ENCODE measurements at places on chromosomes 1 and 21.

- DNase-seq: no peak
These were observed 254.4 kb downstream of the FAF1 start for GRCh38 chr1:50705699-50706098.

GRCh38 chr1:235954306-235955283 is 87.9 kb upstream of the LYST start:
- peak; percentile 67 for DNase-seq

- DNase-seq: no peak
These were observed 27.0 kb upstream of the PEF1 start for GRCh38 chr1:31671561-31672201.

DNA sequence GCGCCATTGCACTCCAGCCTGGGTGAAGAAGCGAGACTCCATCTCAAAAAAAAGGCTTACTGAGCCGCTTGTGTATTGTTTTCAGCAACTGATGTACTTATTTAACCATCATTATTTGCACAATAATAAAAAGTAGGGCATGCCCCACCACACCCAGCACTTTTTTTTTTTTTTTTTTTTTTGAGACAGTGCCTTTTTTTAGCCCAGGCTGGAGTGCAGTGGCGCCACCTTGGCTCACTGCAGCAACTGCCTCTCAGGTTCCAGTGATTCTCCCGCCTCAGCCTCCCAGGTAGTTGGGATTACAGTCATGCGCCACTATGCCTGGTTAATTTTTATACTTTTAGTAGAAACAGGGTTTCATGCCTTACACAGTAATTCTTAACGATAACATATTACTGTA is 12.2 kb upstream of the TRNAU1AP start:
- DNase-seq: no peak

DNA sequence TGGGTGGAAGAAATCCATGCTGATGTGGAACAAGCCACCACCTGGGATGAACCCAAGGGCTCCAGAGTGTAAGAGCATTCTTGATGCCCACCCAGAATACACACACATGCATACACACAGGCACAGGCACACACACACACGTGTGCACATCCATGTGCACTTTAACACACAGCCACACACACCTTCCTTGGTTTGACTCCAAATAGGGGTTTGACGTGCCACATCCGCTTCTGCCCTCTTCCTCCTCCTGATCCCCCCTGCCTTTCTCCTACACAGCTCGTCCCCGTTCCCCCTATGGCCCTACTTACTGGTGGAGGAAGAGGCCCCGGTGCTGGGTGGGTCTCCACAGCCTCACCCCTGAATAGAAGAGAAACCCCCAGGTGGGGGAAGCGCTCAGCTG is 16.0 kb downstream of the SPATA21 start:
- DNase-seq: no peak

DNA sequence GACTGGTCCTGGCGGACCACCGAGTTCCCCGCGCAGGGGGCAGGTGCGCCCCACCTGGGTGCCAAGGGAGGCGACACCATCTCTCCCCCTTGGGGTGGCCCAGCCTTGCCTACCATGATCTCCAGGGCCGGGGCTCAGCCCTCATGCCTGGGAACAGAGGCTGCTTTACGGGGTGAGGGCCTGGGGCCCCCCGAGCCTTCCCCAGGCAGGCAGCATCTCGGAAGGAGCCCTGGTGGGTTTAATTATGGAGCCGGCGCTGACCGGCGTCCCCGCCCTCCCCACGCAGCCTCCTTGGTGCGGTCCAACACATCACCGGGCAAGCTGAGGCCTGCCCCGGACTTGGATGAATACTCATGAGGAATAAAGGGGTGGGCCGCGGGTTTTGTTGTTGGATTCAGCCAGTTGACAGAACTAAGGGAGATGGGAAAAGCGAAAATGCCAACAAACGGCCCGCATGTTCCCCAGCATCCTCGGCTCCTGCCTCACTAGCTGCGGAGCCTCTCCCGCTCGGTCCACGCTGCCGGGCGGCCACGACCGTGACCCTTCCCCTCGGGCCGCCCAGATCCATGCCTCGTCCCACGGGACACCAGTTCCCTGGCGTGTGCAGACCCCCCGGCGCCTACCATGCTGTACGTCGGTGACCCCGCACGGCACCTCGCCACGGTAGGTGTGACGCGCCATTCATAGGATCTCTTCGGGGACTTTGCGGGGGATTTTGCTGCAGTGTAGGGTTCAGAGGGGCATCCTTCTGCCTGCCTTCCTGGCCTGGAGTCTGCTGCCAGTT is 38.2 kb downstream of the TP73 start:
- no peak for DNase-seq

GRCh38 chr1:200628223-200628881 is 7.8 kb upstream of the KIF14 start:
- no peak for DNase-seq

- DNase-seq: no peak
These were observed 4.2 kb upstream of the ECE1 start for GRCh38 chr1:21294266-21294989.

DNA sequence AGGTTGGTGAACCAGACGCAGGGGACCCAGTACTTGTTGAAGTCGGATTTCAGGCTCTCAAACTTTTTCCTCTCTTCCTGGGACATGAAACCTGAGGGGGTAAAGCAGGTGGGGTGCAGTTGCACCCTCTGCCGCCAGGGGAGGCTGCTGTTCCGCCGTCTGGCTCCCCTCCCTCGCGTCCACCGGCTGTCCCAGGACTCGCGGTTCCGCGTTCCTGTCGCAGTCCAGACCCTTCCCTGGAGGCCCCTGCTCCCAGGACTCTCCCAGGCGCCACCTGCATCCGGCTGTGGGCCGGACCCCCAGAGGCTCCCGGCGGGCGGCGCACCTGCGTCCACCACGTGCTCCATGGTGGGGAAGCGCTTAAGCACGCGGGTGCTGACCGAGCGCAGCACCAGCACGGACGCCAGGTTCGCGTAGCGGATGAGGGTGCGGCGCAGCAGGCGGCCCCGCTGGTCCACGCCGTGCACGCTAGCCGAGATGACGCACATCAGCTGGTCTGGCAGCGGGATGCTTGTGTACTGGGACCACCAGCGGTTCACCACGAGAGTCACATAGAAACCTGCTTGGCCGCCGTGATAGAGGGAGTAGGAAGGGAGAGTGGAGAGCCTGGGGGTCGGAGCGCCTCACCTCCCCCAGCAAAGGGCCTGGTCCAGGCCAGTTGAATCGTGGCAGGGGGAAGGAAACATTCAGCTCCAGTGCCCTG is 1.7 kb downstream of the BEST4 start:
- no peak for DNase-seq

DNA sequence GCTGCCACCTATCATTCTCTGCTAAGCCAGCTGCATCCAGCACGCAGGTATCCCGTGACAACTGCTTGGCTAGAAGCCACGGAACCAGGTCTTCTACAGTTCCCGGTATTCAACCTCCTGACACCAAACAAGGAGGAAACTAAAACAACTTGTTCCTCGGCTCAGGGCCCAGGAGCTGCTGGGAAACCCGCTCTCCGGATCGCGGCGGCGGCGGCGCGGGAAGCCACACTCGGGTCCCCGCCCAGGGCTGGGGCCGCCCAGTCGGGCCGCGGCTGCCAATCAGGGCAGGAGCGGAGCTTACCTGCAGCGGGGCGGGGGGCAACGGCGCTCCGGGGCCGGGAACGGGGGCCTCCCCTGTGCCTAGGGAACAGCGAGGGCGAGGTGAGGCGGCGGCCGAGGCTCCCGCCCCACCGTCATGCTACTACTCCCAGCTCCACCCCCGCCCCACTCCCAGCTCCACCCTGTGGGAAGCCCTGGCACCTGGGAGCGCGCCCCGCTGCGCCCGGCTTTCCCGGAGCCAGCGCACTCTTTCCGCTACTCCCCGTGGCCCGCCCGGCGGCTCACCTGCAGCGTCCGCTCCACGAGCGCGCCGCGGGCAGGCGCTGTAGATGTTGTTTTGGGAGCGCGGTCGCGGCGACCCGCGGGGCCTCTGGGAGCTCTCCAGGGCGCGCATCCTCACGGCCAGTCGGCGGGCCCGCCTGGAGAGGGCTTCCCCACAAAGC is 12.1 kb downstream of the IL24 start:
- no peak for DNase-seq

- no peak for DNase-seq
These were observed 51.7 kb downstream of the WLS start for GRCh38 chr1:68180441-68181164.

- no peak for DNase-seq
These were observed 159.0 kb upstream of the ZNHIT6 start for GRCh38 chr1:85867189-85867588.

DNA sequence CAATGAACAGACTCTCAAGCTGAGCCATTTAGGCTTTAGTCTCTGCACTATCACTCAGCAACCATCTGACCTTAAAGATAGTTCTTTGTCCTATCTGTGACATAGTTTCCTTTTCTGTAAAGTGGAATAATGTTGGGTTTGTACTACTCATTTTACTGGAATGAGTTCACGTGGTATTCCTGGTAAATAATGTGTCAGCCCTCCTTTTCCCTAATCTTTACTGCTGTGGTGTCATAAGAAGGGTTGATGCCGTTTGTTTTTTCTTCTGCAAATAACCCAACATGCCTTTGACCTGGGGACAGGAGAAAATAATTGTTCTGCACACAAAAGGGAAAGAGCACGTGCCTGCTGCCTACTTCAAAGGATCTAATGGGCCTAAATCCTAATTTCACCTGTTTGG is 297.8 kb downstream of the BRINP3 start:
- no peak for DNase-seq

DNA sequence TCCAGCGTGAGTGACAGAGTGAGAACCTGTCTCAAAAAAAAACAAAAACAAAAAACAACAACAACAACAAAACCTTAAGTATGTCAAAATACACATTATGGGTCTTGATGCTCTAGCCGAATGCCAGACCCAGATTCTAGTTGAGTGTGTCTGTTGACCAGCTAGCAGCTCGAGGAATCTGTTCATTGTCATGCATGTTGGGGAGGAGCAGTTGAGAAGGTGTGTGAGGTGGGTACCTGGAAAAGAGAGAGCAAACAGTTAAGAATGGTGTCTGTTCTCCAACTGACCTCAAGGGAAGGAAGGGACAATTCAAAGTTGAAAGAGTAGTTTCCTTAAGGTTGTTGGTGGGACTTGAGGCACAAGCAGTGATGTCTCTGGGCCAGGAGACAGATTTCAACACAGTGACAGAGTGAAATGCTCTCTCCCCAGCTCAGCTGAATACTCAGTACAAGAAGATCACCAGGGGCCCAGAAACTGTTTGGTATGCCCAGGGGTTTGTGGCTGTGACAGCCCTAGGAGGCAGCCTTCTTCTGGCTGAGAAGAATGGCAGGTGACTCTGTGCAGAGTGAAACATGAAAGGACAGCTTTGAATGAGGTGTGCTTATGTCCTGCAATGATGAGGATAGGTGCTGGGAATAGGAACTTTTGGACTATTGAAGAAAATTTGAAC is 14.4 kb upstream of the POU2F1 start:
- no peak for DNase-seq

DNA sequence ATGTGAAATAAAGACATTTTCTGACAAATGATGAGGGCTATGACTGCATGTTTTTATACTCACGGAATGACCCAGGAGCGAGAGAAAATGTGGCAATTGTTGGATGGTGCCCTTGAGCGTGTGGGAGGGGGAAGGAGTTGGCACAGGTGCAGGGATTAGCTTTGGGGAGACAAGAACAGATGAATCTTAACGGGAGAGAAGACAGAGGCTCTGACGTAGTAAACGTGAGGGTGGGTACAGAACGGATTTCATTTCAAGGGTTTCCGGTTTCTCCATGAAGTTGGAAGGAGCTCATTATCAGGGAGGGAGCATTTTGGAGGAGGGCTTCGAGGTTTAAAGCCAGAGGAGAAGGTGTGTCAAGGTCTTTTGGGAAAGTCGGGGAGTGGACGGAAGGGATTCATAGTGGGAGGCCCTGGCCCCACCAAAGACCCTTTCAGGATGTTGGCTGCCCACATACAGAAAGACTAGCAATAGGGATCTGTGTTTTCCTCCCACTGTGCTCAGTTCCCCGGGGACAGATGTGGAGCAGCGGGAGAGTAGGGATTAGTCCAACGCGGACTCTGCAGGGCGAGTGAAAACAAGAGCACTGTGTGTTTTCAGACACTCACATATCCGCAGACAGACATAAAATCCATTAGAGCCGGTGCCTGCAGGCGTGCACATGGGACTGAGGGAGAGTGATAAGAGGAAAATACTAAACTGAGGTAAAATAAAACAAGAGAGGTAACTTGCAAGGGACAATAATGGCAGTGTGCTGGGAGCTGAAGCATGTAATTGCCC is 584.1 kb downstream of the AJAP1 start:
- peak; percentile 17 for DNase-seq

GRCh38 chr1:181013144-181013543 is 9.5 kb downstream of the STX6 start:
- peak; percentile 29 for DNase-seq

DNA sequence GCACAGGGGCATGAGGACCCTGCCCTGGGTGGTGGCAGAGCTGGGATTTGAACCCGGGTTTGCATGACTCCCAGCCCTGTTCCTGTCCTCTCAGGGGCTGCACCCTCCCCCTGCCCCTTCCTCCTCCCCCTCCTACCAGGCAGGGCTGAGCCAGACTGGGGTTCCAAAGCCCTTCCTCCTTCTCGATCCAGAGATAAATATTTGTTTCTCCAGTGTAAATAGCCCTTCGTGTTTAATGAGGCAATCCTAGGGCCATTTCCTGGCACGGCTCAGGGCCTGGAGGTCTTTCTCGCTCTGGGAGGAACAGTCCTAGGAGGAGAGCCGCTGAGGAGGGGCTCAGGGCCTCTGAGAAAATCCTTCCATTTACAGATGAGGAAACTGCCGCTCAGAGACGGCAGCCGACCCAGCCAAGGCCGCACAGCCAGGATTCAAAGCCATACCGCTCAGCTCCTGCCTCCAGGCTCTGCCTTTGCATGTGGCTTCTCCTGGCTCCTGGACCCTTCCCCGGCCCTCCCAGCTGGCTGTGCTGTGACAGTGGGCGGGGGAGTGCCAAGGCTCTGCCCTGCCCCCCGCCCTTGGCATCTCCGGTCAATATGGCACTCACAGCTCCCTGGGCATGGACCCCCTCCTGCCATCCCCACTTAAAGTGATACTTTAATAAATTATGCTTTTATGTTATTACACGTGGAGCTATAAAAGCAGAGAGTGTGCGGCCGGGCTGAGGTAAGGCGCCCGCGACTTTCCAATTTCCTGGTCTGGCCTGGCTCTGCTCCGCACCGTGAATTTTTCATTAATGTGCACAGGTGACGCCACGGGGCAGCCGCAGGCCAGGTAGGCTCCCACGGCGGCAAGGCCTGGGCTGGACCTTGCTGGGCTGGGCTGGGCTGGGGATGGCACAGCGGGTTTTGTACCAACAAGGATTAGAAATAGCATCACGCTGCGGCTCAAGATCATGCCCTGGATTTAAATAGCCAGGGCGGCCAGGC is 114.7 kb upstream of the WNT4 start:
- no peak for DNase-seq

GRCh38 chr1:211334986-211335385 is 8.4 kb downstream of the TRAF5 start:
- no peak for DNase-seq

DNA sequence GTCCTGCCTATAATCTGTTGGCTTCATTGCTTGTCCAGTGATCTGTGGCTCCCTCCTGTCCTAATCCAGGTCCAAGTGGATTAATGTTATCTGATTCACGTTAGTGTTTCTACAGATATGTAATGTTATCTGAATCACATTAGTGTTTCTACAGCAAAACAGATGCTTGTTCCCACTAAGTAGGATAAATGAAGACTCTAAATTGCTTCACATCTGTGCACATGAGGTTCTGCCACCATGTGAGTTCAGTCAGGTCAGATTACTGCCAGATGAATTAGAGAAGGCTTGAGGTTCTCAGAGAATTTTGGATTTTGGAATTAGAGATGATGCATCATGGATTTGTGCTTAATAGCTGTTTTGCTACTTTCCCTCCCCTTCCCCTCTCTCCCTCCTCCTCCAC is 13.2 kb downstream of the DISC1 start:
- no peak for DNase-seq

GRCh38 chr1:227994632-227995300 is 12.0 kb upstream of the WNT3A start:
- DNase-seq: no peak
